Heart left ventricle (tissue), 16 donors: ENCODE measurements at places on chromosomes 5 and 9. TPM values are rescaled to one million over a fixed set of nuclear protein-coding genes. Genes with fewer than 3 reads are reported as not detected.
A peak's percentile ranks its signal among the peaks of the same experiment; 100 is the strongest.

DNA sequence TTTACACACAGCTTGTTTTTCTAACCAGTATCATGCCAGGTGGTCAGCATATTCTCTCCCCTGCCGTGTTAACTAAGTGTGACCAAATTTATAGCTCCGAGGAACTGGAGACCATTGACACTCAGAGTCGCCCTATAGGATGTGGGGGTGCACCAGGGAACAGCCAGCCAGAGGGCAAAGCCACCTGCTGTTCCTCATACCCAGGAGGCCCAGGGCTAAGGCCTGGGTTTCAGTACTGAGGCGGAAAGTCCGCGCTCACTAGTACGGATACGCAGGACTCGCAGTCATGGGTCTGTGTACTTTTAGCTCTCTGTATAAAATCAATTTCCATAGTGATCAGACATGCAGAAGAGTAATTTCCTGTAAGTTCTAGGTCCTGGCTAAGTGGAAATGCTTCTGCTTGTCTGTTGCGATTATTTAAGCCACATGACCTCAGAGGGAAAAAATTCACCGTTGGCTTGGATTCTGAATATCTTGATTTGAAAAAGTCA, 247.0 kb downstream of the AOPEP start:
- H3K27ac ChIP-seq, result no peak overlapping the region
- H3K4me3 ChIP-seq, result no peak overlapping the region
- H3K36me3 ChIP-seq, result no peaks in the 10 kb centered on the region

Gene HTR4
- total RNA-seq, result 0.35 TPM

GRCh38 chr5:84036842-84037241, 316.2 kb upstream of the HAPLN1 start:
- no peaks in the 10 kb centered on the region for H3K4me1 ChIP-seq
- no peak overlapping the region for H3K27ac ChIP-seq
- H3K27me3 ChIP-seq, result no peaks in the 10 kb centered on the region
- DNase-seq, result no peak
- H3K36me3 ChIP-seq, result no peaks in the 10 kb centered on the region

- no peak overlapping the region for H3K27ac ChIP-seq
- H3K36me3 ChIP-seq, result no peaks in the 10 kb centered on the region
- H3K4me3 ChIP-seq, result no peak overlapping the region
- H3K4me1 ChIP-seq, result no peaks in the 10 kb centered on the region
- no peaks in the 10 kb centered on the region for H3K27me3 ChIP-seq
Observed at GRCh38 chr5:33981408-33982162, 2.9 kb downstream of the SLC45A2 start.

DNA sequence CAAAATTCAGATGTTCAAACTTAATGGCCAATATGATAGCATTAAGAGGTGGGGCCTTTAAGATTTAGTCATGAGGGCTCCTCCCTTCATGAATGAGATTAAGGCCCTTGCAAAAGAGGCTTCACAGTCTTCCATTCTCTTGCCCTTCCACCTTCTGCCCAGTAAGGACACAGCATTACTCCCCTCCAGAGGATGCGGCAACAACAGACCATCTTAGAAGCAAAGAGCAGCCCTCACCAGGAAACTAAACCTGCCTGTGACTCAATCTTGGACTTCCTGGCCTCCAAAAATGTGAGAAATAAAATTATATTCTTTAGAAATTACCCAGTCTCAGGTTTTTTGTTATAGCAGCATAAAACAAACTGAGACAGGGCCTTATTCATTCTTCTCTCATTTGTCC, 8.2 kb downstream of the AP3B1 start:
- H3K4me1 ChIP-seq, result peaks cover 3% of the 10 kb centered on the region
- H3K27me3 ChIP-seq, result no peaks in the 10 kb centered on the region
- H3K27ac ChIP-seq, result no peak overlapping the region
- DNase-seq, result no peak

- no peak overlapping the region for H3K27ac ChIP-seq
- no peaks in the 10 kb centered on the region for H3K36me3 ChIP-seq
- no peak for DNase-seq
- no peaks in the 10 kb centered on the region for H3K27me3 ChIP-seq
Observed at GRCh38 chr5:124193371-124193789, 553.1 kb downstream of the ZNF608 start.

GRCh38 chr9:114433086-114433485, 45.3 kb upstream of the AKNA start:
- DNase-seq, result no peak
- no peak overlapping the region for H3K27ac ChIP-seq
- H3K36me3 ChIP-seq, result no peaks in the 10 kb centered on the region

Gene TEX53
- total RNA-seq, result not detected

DNA sequence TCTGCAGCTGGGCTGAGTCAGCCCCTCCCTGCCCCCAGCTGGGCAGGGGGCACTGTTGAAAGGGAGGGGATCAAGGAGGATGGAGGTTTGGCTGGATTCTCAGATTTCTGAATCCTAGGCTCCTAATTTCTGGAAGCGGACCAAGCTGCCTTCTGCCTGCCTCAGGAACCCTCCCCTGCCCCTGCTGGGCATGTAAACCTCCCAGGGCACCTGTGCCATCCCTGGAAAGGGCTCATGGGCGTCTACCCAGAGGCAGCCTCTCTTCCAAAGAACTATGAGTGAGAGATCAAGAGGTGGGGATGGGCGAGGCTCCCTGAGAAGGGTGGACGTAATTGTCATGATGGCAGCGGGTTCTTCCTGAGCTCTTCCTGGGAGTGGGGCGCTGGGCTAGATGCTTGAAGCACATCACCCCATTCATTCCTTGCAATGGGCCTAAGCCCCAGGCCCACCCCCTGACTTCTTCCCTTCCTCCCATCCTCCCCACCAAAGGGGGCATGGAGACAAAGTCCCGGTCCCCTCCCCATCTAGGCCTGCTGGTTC, 21.6 kb downstream of the CSF1R start:
- H3K27me3 ChIP-seq, result no peaks in the 10 kb centered on the region
- no peak for DNase-seq
- H3K4me1 ChIP-seq, result no peaks in the 10 kb centered on the region
- H3K4me3 ChIP-seq, result no peak overlapping the region

GRCh38 chr9:107390778-107391177, 98.8 kb downstream of the KLF4 start:
- H3K27ac ChIP-seq, result peak overlapping the region; percentile 49
- DNase-seq, result no peak
- H3K4me1 ChIP-seq, result peaks cover 5% of the 10 kb centered on the region
- no peak overlapping the region for H3K4me3 ChIP-seq

Gene AHRR
- 0.12 TPM for total RNA-seq

DNA sequence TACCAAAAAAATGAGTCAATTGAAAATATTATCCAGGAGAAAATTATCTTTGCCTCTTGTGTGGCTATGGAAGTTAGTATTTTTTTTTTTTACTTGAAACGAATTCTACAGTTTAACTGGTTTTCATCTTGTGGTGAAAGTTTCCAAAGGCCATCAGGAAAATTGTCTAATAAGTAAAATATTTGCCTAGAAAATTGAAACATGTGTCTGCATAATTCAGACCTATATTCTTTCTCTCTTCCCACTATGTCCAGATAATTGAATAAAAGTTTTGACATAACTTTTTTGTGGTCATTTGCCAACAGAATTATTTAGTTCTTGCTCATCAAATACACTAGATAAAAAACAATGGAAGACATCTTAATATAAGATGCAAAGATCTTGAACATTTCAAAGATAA, 321.5 kb upstream of the RPS23 start:
- no peak for DNase-seq
- no peaks in the 10 kb centered on the region for H3K4me1 ChIP-seq
- H3K27ac ChIP-seq, result no peak overlapping the region
- no peaks in the 10 kb centered on the region for H3K27me3 ChIP-seq
- no peak overlapping the region for H3K4me3 ChIP-seq

Gene ANP32B
- total RNA-seq, result 66.7 TPM

Gene ANKRD33B
- 33.8 TPM for total RNA-seq

- H3K36me3 ChIP-seq, result peaks cover 52% of the 10 kb centered on the region
- peak; percentile 34 for DNase-seq
Observed at GRCh38 chr9:95103871-95104580, 213.5 kb downstream of the FANCC start.
